ENCODE measurements at places on chromosomes 6 and 20. TPM values are rescaled to one million over a fixed set of nuclear protein-coding genes. Genes with fewer than 3 reads are reported as not detected.

DNA sequence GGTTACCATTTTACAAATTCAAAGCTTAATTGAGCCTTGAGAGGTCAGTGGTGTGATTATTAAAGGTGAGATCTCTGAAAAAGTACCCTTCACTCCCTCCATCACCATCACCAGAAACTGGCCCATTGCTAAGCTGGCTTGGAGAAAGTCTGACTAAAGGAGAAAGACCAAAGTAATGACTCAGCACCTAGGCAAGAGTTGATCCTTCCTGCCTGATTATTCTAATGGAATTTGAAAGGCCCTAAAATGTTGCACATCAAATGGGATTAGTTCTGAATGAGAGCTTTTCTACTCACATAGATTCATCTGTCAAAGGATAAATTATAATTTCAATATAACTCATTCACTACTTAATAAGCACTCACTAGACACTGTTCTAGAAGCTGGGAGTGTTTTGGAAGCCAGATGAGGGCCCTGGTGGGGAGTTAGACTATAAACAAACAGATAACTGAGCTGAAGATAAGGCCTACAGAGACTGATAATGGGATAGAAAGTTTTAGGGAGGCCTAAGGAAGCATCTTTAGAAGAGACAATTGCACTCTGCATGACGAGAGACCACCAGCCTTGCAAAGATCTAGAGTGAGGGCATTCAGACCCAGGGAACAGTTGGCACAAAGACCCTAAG is 366.7 kb downstream of the SYNE1 start:
- H3K36me3 ChIP-seq: peaks cover 33% of the 10 kb centered on the region
- no peak overlapping the region for H3K27ac ChIP-seq
- no peak overlapping the region for H3K4me3 ChIP-seq

DNA sequence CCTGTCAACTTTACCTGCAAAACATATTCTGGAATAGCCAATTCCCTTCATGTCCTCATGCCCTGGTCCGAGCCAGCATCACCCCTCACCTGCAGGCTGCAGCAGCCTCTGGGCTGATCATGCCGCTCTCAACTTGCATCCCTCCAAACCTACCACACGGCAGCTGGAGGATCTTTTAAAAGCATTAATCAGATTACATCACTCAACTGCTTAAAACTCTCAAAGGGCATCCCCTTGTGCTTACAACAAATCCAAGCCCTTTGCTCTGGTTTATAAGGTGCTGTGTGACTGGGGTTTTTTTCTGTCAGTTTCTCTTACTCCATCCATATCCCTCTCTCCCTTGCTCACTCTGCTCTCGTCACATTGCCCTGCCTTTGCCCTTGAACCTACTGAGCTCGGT is 24.0 kb downstream of the CD40 start:
- H3K36me3 ChIP-seq: no peaks in the 10 kb centered on the region
- no peaks in the 10 kb centered on the region for H3K4me1 ChIP-seq
- H3K4me3 ChIP-seq: no peak overlapping the region
- no peak for DNase-seq

- peaks cover 6% of the 10 kb centered on the region for H3K36me3 ChIP-seq
- H3K27me3 ChIP-seq: no peaks in the 10 kb centered on the region
Observed at GRCh38 chr6:154440022-154440421, 70.5 kb downstream of the CNKSR3 start.

GRCh38 chr6:5260111-5260620 is 584 bp downstream of the LYRM4 start:
- no peaks in the 10 kb centered on the region for H3K27me3 ChIP-seq
- peaks cover 33% of the 10 kb centered on the region for H3K4me1 ChIP-seq
- H3K27ac ChIP-seq: peak overlapping the region; percentile 99
- peak; percentile 61 for DNase-seq
- H3K4me3 ChIP-seq: peak overlapping the region; percentile 91

The ELOVL4 gene
- total RNA-seq: 1.4 TPM

The ZNF133 gene
- 5.8 TPM for total RNA-seq

Measured in stomach (tissue), 19 donors.